Cardiac fibroblast (primary cell): ENCODE measurements at places on chromosomes 2 and 18.

- peak; percentile 14 for DNase-seq
Observed at GRCh38 chr2:65661980-65662653, 229.7 kb upstream of the SPRED2 start.

- peak; percentile 64 for DNase-seq
Observed at GRCh38 chr2:42879913-42880737, 87.7 kb upstream of the HAAO start.

DNA sequence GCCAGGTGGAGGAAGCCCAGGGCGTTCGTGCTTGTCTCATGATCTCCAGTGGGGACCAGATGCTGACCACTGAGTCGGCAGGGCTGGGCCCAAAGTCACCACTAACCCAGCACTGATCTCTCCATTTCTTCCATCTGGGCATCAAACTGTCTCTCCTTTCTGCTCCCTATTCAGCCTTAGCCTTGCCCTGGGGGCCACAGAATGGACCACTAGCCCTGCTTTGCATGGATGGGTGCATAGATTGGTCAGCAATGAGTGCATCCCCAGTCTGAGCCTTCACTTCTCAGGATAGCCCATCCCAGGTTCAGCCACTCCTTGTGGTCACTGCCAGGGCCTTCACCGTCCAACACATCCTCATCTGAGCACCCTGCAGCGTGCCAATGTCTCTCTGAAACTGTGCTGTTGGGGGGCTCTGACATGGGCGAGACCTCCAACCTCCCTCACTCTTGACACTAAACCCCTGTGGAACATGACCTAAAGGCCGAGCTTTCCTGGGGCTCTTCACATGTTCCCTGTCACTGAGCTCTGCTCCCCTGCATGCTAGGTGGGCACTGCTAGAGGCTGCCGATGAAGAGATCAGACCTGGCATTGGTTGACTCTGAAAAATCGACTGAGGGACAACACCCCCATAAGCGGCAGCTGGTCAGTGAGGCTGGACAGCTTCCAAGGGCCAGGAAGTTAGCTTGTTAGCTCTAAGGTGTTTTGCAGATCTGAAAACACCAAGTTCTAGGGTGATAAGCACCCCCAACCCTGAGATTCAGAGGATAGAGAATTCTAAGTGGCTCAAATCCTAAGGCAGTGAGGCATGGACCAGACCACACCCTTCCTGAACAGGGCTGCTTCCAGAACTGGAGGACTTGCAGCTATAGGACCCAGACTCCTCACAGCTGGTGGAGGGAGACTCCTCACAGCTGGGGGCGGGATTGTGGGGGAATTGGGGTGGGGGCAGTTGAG, 61.7 kb downstream of the HS1BP3 start:
- DNase-seq = no peak

DNA sequence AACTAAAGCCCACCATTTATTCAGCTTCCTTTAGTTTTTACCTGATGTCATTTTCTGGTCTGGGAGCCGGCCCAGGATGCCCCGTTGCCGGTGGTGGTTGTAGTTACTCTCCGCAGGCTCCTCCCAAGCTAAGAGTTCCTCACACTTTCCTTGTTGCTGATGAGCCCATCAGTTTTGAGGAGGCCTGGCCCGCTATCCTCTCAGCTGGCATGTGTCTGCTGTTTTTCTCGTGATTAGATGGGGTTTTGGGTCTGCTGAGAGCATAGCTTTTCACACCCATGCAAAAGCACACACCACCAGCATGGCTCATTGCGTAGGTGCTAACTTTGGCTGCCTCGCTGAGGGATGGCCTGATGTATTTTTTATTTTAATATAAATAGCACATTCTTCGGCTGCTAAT, 72.1 kb downstream of the PSMG2 start:
- DNase-seq = no peak

DNA sequence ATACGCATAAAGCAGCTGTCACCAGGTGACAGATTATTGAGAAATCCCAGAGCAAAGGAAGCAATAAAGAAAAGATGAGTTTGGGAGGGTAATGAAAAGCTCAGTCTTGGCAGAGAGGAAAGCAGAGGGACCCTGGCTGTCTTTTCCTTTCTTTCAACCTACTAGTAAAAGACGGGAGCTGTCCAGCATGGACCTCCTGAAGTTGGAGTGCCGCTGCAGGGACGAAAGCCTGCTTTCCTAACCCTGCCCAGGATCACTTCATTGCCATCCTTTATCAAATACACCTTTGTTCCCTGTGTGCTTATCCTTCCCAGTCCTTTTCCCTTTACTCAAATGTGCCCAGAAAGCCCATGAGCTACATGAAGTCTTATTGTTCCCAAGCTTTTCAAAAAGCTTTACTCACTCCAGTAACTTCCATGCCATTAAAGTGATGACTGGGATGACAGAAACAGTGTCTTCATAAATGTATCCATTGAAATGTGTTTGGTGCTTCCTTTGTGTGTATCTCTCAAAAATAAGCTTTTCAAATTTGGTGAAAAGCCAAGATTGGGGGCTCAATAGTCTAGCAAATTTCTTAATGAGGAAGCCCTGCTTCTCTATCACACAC, 3.7 kb upstream of the SPR start:
- peak; percentile 56 for DNase-seq

- no peak for DNase-seq
Observed at GRCh38 chr18:57776354-57776753, 26.8 kb downstream of the ATP8B1 start.

- DNase-seq = no peak
Observed at GRCh38 chr18:11268741-11269233, 119.4 kb upstream of the PIEZO2 start.

GRCh38 chr2:157866666-157867642, 9.2 kb downstream of the ACVR1 start:
- no peak for DNase-seq

- no peak for DNase-seq
Observed at GRCh38 chr2:27893006-27893405, 2.5 kb downstream of the BABAM2 start.

DNA sequence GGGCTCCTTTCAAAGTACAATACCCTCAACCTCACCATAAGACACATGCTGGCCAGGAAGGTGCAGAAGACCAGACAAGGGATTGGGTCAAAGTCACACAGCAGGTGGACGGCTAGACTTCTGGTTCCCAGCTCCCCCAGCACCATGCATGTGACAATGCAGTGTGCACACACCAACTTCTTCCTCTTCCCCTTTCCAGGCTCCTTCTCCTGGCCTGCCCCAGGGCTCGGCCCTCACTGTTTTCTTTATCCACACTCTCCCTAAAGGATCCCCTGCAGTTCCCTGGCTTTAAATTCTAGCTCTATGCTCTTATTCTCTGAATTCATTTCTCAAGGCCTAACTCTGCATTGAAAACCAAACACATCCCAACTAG, 82.3 kb downstream of the LOXHD1 start:
- no peak for DNase-seq

- no peak for DNase-seq
Observed at GRCh38 chr2:13089971-13090370, 373.2 kb downstream of the TRIB2 start.
